ENCODE measurements at places on chromosomes 16 and 17.
A peak's percentile ranks its signal among the peaks of the same experiment; 100 is the strongest.

DNA sequence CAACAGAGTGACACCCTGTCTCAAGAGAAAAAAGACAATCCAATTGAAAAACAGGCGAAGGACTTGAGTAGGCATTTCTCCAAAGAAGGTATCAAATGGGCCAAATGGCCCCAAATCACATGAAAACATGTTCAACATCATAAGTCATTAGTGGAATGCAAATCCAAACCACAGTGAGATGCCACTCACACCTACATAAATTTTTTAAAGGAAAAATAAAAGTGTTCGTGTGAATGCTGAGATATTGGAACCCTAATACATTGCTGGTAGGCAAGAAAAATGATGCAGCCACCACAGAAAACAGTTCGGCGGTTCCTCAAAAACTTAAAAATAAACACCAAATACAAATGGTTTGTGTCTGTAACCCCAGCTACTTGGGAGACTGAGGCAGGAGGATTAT lies 45.2 kb downstream of the PIGL start:
- no peak for DNase-seq

DNA sequence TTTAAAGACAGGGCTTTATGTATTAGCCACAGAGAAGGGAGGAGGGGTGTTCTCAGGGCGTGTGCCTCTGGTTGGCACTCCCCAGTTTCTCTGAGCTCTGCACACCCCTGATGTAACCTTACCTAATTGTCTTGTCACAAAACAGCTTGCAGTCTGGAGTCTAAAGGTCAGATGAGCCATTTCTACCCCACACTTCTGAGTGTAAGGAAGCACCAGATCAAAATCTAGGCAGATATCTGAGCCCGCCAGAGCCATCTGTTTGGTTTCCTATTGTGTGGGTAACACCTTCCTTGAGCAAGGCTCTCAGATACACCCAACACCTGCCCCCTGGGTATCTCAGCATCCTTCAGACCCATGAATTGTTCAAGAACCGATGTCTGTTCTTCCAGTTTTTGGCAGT lies 15.5 kb downstream of the CDH1 start:
- DNase-seq, result peak; percentile 44

- no peak for DNase-seq
Measured at GRCh38 chr17:2957631-2958286, 105.6 kb downstream of the OR1D5 start.

DNA sequence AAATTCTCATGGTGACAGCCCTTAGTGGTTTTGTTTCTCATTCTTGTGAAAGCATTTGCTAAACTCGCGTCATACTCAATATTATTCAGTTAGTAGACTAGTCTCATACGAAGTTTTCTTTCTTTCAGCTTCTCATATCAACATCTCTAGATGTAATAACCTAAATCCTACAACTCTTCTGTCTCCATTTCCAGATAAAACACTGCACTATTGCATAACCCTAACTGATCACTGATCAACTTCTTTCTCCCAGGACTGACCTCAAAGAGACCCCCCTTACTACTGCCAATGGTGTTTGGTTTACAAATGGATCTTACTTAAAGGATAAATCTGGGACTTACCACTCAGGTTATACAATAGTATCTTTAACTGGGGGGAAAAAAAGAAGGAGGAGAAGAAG lies 36.3 kb upstream of the TEKT1 start:
- DNase-seq, result no peak

- DNase-seq, result peak; percentile 80
Measured at GRCh38 chr16:30567991-30568638, 3.4 kb downstream of the ZNF688 start.

GRCh38 chr17:31534223-31534888 lies 142.9 kb downstream of the RAB11FIP4 start:
- DNase-seq, result no peak
